Activated CD4-positive, alpha-beta memory T cell treated with anti-CD3 and anti-CD28 coated beads for 36 hours (primary cell): ENCODE measurements at places on chromosomes 3 and 15. TPM values are rescaled to one million over a fixed set of nuclear protein-coding genes. Genes with fewer than 3 reads are reported as not detected.

The TERC gene
- 19.2 TPM for total RNA-seq

GRCh38 chr15:95471690-95472086 is 858.8 kb upstream of the NR2F2 start:
- H3K4me1 ChIP-seq: no peaks in the 10 kb centered on the region
- no peak overlapping the region for H3K4me3 ChIP-seq
- H3K36me3 ChIP-seq: no peaks in the 10 kb centered on the region
- H3K27me3 ChIP-seq: no peaks in the 10 kb centered on the region
- H3K27ac ChIP-seq: no peak overlapping the region
- DNase-seq: no peak

DNA sequence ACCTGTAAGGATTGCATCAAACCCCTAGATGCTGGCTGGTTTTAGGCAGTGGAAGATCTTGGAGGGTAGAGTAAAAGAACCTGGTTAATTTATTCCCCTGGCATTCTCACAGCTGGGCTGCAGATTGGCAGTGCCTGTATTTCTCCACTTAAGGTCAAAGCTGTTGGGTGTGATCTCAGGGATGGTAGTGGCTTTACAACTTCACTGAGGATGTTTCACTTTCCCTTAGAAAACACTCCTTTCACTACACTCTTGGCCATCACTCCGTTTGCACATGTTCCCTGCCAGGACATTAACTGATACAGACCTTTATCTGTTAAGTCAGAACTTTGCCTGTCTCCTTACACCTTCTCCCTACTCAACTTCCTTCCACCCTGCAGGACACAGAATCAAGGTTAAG is 779.1 kb upstream of the SEMA6D start:
- H3K36me3 ChIP-seq: no peaks in the 10 kb centered on the region
- no peak for DNase-seq
- H3K27ac ChIP-seq: no peak overlapping the region
- H3K4me1 ChIP-seq: no peaks in the 10 kb centered on the region
- H3K4me3 ChIP-seq: no peak overlapping the region
- no peaks in the 10 kb centered on the region for H3K27me3 ChIP-seq

GRCh38 chr3:45139372-45140140 is 6.6 kb downstream of the CDCP1 start:
- H3K36me3 ChIP-seq: no peaks in the 10 kb centered on the region
- H3K4me3 ChIP-seq: no peak overlapping the region
- H3K27me3 ChIP-seq: peaks cover 20% of the 10 kb centered on the region
- no peak overlapping the region for H3K27ac ChIP-seq
- H3K4me1 ChIP-seq: no peaks in the 10 kb centered on the region

DNA sequence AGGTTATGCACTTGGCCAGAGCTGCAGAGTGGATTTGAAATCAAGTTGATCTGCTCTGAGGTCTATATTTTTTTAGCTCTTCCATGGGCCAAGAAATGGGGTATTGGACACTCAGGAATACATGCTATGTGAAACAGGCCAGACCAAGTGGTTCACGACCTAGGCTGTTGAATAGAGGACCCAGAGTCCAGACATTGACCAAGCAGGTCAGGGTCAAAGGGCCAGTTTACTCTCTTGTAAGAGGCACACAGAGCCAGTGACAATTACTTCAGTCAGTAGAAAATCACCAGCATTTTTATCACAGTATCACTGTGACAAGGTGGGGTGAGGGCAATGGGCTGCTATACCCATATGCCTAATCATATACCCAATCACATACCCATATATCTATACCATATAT is 320.6 kb upstream of the RORA start:
- H3K27me3 ChIP-seq: peaks cover 12% of the 10 kb centered on the region
- no peak overlapping the region for H3K27ac ChIP-seq
- no peaks in the 10 kb centered on the region for H3K36me3 ChIP-seq
- H3K4me1 ChIP-seq: no peaks in the 10 kb centered on the region

DNA sequence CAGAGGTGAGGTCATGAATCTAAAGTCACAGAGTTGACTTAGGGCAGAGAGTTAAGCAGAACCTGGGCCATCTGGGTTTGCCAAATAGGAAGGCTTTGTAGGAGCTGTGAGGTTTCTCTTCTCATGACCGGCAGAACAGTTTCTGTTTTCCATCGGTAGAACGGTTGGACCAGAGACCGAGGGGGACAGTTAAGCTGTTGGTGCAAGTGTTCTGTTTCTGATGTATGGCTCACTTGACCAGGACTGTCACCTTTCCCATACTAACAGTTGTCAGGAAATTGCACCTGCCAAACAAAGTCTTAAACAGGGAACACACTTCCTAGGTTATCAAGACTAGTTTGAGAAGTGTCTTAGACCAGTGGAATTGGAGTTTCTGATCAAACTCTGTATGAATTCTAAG is 158.3 kb downstream of the PDCD6IP start:
- no peaks in the 10 kb centered on the region for H3K36me3 ChIP-seq
- no peak overlapping the region for H3K4me3 ChIP-seq
- no peak for DNase-seq
- no peaks in the 10 kb centered on the region for H3K4me1 ChIP-seq
- H3K27ac ChIP-seq: no peak overlapping the region
- H3K27me3 ChIP-seq: no peaks in the 10 kb centered on the region

GRCh38 chr3:135503065-135503759 is 462.3 kb upstream of the PPP2R3A start:
- no peak overlapping the region for H3K4me3 ChIP-seq
- no peak for DNase-seq
- H3K36me3 ChIP-seq: no peaks in the 10 kb centered on the region
- no peak overlapping the region for H3K27ac ChIP-seq
